ENCODE measurements at places on chromosomes 12 and 14. TPM values are rescaled to one million over a fixed set of nuclear protein-coding genes. Genes with fewer than 3 reads are reported as not detected.

CBLN3 gene
- 1.5 TPM for total RNA-seq

KRT83 gene
- total RNA-seq = not detected

ETV6 gene
- 2.5 TPM for total RNA-seq

CLMN gene
- total RNA-seq = 3.9 TPM

ASCL1 gene
- total RNA-seq = not detected

IL25 gene
- total RNA-seq = not detected

CMTM5 gene
- total RNA-seq = 0.28 TPM

KRT1 gene
- total RNA-seq = not detected

FZD10 gene
- not detected for total RNA-seq

MANSC4 gene
- total RNA-seq = not detected

CLEC2A gene
- not detected for total RNA-seq

TMEM132D gene
- not detected for total RNA-seq

SLC10A1 gene
- total RNA-seq = not detected

NTN4 gene
- 153 TPM for total RNA-seq

UNG gene
- 24.5 TPM for total RNA-seq

C12orf43 gene
- 9.0 TPM for total RNA-seq

ZBTB25 gene
- 4.0 TPM for total RNA-seq

ST8SIA1 gene
- total RNA-seq = 0.28 TPM

AQP5 gene
- total RNA-seq = not detected

COX8C gene
- total RNA-seq = not detected

GPR65 gene
- total RNA-seq = 0.28 TPM

ALKBH2 gene
- total RNA-seq = 20.3 TPM

NDUFA12 gene
- 126 TPM for total RNA-seq

SSTR1 gene
- total RNA-seq = 0.77 TPM

PCBP2 gene
- 193 TPM for total RNA-seq

TC2N gene
- total RNA-seq = 0.56 TPM

DIO3 gene
- not detected for total RNA-seq

WASHC4 gene
- 142 TPM for total RNA-seq

SLC25A47 gene
- total RNA-seq = under 0.01 TPM

BEST3 gene
- total RNA-seq = under 0.01 TPM

PRKD1 gene
- 21.7 TPM for total RNA-seq

DEPDC4 gene
- 1.7 TPM for total RNA-seq

INHBC gene
- not detected for total RNA-seq

OTOGL gene
- total RNA-seq = 0.28 TPM

GLI1 gene
- total RNA-seq = under 0.01 TPM

EPYC gene
- not detected for total RNA-seq

SDSL gene
- 30.1 TPM for total RNA-seq

CACNA1C gene
- total RNA-seq = 5.9 TPM

PTGER2 gene
- 5.2 TPM for total RNA-seq

ACTN1 gene
- total RNA-seq = 443 TPM

MIPOL1 gene
- total RNA-seq = 5.9 TPM

KRT74 gene
- total RNA-seq = not detected

GPR132 gene
- not detected for total RNA-seq

SLCO1B1 gene
- total RNA-seq = not detected

BEGAIN gene
- total RNA-seq = not detected

ANO2 gene
- total RNA-seq = 0.19 TPM

TEX22 gene
- total RNA-seq = 0.28 TPM

TMEM121 gene
- 12.7 TPM for total RNA-seq

FGF23 gene
- total RNA-seq = under 0.01 TPM

Data from regular cardiac myocyte (primary cell).